ENCODE measurements at places on chromosomes 3 and 15.

DNA sequence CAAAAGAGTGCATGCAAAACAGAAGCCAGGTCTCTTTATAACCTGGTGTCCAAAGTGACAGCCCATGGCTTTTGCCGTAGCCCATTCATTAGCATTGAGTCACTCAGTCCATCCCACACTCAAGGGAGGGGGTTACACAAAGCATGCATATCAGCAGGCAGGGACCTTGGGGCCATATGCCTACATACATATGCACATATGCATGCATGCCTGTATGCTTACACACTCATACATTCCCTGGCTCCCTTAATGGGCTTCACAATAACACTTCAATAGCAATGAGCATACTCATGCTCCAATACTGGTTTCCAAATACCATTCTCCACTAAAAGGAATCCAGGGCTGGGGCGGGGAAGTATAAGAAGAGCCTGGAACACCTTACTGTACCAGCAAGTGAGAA lies 22.0 kb downstream of the TRPM1 start:
- no peak for DNase-seq

- no peak for DNase-seq
These were observed 238.2 kb upstream of the HES1 start for GRCh38 chr3:193897731-193898180.

- no peak for DNase-seq
These were observed 193.5 kb upstream of the ICE2 start for GRCh38 chr15:60672400-60672799.

DNA sequence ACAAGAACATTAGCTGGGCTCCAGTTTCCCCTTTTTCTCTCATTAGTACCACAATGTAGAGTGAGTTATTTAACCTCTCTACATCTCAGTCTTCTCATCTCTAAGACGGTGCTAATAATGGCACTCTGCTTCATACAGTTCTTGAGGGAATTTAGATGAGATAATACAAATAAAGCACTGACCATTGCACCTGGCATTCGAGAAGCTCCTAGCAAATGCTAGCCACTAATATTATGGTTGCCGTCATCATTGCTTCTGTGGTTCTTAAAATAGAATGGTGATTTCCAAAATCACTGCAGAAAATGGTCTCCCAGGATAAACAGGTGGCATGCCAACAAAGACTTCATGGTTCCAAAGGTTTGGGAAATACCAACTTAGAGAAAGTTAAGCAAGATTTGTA lies 213.0 kb downstream of the RORA start:
- no peak for DNase-seq

GRCh38 chr3:9028134-9028533 lies 64.9 kb upstream of the RAD18 start:
- DNase-seq: no peak

GRCh38 chr15:59995568-59996297 lies 8.4 kb upstream of the FOXB1 start:
- DNase-seq: no peak

DNA sequence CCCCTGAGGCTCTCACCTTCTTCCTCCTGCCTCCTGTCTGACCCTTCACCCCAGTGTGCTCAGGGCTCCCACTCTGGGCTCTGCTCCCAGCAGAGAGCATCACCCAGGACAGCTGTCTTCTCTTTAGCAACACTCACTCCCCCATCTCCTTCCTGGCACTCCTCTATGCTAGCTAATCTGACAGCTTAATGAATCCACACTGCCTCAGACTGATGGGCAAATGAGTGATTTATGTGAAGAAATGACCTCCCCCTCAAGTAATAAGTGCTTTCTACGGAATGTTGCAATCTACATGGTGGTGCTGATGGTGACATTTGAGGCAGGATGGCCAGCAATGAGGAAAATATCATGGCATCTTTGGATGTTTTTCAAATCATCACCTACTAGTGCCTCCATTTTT lies 83.6 kb downstream of the LSM3 start:
- no peak for DNase-seq

GRCh38 chr15:71252044-71252739 lies 136.9 kb downstream of the THSD4 start:
- DNase-seq: no peak

DNA sequence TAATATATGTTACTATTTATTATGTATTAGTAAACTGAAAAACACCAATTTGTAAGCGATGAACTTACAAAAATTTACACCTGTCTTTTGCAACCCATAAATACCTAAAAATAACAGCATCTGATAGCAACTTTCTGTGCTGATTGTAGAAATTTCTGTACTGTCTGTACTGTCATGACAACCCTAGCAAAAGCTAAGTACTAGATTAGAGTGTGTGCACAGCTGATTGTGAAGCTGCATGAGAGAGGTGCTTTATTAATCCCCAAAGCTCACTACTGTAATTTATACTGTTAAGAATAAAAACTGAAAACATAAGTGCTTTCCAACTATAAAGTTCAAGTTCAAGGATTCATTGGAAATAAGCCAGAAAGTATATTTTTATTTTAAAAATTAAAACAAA lies 815 bp downstream of the BCL2A1 start:
- no peak for DNase-seq

DNA sequence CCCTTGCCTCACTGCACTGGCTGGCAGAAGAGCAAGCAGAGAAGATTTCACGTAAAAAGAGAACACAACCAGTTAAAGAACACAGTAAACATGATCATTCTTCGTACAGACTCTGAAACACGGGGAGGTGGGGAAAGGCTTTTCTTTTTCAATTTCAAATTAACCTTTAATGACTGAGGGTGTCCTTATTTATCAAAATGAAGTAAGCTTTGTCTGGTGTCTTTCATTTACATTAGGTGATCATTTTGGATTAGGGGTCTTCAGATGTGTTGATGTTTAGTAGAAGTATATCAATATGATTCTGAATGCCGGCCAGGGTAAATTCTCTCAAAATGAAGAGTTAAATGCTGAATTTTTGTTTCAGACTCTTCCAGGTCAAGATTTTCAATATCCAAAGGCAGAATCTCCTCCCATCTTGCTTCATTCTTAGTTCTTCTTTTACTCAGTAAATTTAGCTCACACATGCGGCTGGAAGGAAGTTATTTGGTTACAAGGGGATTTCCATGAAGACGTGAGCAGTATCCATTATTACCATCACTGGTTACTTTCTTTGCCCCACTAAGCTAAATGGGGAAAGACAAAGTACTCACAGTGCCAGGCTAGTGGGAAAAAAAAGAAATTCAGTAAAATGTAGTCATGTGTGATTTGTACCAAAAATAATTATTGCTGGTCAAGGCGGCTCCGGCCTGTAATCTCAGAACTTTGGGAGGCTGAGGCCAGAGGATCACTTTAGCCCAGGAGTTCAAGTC lies 272.2 kb upstream of the NR2F2 start:
- no peak for DNase-seq

DNA sequence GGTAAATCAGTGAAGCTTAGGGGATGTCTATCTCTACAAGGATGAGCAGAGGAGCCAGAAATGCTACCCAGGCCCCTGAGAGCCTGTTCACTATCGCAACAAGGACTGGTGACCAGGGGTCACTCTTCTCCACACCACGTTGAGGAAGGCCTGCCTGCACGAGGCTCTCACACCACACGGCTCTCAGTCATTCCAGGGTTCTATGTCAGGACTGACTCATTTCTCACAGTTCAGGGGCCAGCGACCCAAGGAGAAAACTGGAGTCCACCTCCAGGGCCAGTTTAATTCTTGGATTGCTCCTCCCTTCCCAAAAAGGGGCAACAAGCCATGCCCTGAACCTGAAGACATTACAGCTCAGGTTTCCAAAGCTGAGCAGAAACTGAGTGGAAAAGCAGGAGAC lies 33.9 kb downstream of the ANP32A start:
- no peak for DNase-seq

DNA sequence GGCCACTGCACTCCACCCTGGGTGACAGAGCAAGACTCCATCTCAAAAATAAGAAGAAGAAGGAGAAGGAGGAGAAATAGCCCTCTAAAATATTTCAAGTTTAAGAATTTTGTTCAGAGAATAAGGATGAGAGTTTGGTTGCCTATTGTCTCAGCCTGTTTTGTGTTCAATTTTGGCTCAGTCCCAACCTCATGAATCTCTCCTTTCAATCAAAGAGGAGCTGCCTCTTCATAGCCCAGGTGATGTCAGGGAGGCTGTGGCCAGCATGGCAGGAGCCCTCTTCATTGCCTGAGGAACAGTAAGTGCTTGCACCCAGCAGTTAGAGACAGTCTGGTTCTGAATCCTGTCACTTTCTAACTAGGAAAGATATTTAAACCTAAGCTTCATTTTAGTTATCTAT lies 55.0 kb downstream of the BDH1 start:
- no peak for DNase-seq

- no peak for DNase-seq
These were observed 325.0 kb downstream of the SATB1 start for GRCh38 chr3:18100121-18100520.

- no peak for DNase-seq
These were observed 1055.8 kb upstream of the CADM2 start for GRCh38 chr3:83902787-83903533.

DNA sequence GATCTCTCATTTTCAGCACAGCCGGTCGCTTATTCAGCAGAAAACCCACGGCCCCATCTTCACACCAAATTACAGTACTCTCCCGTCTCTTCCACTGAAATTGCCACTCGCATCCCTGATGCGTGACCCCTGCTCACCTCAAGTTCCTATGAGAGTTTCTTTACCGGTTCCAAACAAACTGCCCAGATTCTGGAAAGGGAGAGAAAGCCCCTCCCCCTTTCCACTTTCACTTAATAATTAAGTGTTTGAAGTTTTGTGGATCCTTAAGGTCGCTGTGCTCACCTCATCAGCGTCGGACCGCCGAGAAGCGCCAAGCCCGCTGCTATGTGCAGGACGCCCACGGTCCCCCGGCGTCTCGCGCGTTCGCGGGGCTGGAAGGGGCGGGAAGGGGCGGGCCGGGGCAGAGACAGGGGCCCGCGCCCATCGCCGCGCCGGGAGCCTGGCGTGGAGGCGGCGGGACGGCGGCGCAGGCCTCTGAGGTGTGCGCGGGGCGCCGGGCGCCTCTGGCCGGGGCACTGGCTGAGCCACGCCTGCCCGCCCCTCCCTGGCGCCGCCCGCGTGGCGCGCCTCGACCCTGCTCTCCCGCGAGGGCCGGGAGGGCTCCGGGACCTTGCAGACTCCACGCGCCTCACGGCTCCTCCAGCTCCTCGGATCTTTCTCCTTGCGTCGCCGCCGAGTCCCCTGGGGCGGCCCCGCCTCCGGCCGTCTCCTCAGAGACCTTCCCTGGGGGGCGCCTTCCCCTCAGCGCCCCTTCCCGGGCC lies at the start of gene GPR156:
GPR156 (minus strand) TSS at position 476 of the 761 bp plus-strand sequence. CDS start 41,124 bp downstream, outside the sequence.
- peak; percentile 21 for DNase-seq

GRCh38 chr15:98272625-98273024 lies 312.1 kb downstream of the ARRDC4 start:
- no peak for DNase-seq

DNA sequence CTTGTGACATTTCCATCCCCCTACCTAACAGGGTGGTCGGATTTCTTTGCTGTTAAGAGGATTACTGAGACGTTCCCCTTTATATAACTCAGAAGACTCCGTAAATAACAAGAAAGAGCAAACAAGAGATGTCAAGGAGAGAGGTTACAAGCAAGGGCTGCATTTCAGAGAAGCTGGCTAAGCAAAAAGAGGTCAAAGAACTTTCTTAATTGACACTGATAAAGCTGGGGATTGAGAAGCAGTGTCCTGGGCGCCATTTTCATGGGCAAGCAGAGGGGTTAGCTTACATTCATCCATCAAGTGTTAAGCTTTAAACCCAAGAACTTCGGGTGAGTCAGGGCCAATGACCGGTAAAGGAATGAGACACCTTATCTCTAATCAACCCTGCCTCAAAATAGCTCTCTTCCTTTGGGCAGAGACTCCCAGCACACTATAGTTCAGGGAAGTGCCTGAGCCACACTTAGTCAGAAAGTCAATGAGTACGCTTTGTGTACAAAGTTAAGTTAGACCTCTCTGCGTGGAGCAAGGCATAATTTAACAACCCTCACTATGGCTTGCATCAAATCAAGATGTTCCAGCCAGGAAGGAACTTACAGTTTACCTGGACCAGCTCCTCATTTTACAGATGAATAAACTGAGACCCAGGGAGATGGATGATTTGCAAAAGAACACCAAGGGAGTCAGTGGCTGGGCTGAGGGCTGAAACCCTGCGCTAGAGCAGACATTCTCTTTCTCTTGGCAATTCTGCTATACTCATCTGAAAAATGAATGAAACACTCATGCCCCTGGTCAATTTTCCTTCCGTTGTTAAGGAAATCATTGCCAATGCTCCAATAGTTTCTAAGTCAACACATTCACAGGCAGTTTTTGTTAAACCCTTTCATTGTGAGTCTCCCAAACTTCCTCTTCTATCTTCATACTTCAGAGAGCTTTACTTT lies 44.6 kb downstream of the CCNL1 start:
- DNase-seq: no peak

- DNase-seq: peak; percentile 58
These were observed 169.5 kb upstream of the THBS1 start for GRCh38 chr15:39411102-39411989.

GRCh38 chr15:31444844-31445243 lies 118.2 kb downstream of the KLF13 start:
- no peak for DNase-seq
